ENCODE measurements at places on chromosomes 3 and 15.

DNA sequence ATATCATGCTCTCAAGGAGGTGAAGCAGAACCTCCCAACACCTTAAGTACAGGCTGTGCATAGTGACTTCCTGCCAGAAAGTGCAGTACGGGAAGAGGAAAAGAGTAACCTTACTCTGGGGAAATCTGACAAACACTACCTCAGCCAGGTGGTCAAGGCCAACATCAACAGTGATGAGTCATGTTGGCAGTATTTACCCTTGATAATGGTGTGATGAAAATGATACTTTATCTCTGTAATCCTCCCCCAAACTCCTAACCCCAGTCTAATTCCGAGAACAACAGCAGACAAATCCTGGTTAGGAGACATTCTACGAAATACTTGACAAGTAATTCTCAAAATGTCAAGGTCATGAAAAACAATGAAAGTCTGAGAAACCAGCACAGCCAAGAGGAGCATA, 26.5 kb downstream of the ANKDD1A start:
- no peak for DNase-seq

DNA sequence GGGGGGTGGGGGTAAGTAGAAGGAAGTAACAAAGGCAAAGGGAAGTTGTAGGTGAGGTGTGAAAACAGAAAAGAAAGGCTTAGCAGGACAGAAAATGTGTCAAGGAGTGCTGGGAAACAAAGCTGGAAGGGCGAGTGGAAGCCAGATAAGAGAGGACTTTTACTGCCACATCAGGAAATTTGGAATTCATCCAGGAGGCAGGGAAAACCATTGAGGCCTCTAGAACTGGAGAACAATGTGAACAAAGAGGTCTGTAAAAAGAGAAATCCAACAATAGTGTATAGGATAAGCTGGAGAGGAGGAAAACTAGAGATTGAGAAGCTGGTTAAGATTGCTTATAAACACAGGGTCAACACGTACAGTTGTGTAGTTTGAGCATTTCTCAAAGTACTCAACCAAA, 116.6 kb downstream of the NTRK3 start:
- no peak for DNase-seq

- DNase-seq = no peak
Measured at GRCh38 chr15:20295238-20295811, 246.3 kb downstream of the GOLGA6L6 start.

DNA sequence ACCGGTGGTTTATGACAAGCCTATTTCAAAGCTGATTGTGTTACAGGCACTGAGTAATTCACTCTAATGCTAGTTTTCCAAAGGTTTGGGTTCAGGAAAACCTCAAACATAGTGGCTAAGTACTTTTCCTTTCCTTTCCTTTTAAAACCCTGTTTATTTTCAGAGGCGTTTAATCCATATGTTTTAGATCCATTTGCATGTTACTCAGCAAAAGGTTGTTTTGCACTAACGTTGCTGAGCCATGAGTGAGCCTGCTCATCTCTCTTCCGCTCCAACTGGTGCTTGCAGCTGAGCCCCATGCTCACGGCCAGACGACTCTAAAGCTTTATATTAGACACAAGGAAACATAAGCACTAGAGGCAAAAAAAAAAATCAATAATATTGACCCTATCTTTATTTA, 9.4 kb downstream of the CEMIP start:
- DNase-seq = no peak

DNA sequence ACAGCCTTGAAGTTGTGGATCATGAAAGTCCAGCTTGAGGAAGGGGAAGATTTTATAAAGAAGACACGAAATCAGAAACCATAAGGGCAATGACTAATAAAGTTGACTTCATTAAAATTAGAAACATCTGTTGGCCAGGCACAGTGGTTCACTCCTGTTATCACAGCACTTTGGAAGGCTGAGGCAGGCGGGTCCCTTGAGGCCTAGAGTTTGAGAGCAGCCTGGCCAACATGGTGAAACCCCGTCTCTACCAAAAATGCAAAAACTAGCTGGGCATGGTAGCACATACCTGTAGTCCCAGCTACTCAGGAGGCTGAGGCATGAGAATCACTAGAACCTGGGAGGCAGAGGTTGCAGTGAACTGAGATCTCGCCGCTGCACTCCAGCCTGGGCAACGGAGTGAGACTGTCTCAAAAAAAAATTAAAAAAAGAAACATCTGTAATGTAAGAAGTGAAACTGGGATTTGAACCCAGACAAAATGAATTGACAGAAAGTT, 7.9 kb upstream of the UBXN7 start:
- DNase-seq = no peak

DNA sequence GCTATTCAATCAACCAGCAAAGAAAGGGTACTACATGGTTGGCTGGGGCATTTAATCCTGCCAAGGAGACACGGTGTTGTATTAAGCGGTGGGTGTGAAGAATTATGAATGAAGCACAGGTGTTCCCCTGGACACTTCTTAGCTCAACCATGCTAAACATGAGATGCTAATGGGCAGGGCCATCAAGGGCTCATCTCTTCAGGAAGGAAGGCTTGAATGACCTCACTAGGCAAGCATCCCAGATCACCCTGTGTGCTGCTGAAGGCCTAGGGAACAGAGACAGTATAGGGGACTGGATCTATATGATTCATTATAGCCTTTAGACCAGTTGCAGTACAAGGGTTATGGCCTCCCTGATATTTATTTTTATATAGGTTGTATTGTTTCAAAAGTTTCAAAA, 221.3 kb upstream of the SLCO3A1 start:
- DNase-seq = no peak

DNA sequence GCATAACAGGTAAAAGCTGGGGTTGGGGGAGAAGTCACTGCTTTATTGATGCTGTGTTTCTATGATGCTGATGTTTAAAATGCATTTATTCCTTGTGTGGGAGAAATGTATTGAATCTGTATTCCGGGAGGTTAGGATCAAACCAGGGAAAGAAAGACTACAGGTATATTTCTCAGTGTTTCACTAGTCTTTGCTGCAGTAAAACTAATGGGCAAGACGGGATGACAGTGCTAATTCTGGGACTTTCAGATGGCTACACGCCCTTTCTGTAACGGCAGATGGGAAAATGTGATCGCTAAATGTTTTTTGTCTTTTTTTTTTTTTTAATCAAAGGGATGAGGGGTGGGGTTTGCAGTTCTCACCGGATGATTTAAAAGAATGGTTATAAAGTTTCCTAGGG, 393 bp downstream of the CNTN6 start:
- DNase-seq = no peak

GRCh38 chr3:16482194-16482769, 31.2 kb downstream of the RFTN1 start:
- DNase-seq = no peak

GRCh38 chr15:81196576-81197254, at the start of gene IL16:
IL16 (plus strand) TSS chr15:81196879; CDS start chr15:81225400, 28,521 bp downstream.
- no peak for DNase-seq

DNA sequence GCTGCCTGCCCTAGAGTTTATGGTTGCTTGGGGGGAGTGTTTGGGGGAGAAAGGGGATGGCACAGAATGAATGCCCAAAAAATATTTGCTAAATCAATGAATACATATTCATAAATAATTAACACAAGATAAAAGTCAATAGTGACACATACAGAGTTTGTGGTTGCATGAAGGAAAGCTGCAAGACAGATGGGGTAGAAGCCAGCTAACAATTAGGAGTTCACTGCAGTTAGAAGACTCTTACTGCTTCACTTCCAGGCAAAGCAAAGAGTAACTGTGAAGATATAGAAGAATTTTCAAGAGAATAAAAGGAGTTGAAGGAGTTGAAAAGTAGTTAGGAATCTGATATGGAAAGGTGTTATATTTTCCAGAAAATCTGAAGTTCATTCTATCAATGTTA, 72.4 kb downstream of the ZNF280D start:
- DNase-seq = no peak
